RCC 7860 (cell line): ENCODE measurements at places on chromosomes 7 and 10.

DNA sequence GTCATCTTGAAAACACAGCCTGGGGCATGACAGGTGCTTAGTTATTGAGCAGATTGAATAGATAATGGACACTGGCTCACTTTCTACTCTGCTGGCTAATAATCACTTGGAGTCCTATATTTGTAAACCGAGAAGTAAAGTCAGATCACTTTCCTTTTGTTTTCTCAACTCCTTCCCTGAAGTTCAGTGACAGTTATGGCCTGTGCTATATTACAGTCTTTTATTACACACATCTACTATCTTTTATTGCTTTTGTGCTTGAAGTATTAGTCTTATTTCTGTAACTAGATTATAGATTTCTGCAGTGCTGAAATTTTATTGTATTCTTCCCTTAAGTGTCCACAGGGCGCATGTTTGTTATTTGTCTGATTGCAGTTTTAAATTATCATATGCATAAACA is 136.4 kb upstream of the TAC1 start:
- DNase-seq = no peak

GRCh38 chr10:76245951-76246495 is 814.6 kb downstream of the LRMDA start:
- no peak for DNase-seq

DNA sequence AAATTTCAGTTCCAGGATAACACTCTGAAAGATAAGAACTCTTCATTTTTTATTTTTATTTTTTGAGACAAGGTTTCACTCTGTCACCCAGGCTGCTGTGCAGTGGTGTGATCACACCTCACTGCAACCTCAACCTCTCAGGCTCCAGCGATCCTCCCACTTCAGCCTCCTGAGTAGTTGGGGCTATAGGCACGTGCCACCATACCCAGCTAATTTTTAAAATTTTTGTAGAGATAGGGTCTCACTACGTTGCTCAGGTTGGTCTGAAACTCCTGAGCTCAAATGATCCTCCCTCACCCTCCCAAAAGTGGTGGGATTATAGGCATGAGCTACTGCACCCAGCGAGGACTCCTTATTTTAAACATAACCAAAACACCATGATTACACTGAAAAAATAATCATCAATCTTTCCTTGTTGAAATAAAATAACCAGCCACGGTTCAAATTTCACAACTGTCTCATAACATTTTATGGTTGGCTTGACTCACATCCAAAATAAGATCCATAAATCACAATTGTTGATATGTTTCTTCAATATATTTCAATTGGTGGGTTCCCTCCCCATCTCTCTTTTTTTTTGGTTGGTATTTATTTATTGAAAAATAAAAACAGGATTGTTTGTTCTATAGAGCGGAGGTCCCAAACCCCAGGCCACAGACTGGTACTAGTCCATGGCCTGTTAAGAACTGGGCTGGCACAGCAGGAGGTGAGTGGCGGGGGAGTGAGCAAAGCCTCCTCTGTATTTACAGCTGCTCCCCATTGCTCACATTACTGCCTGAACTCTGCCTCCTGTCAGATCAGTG is 60.1 kb upstream of the FAM171A1 start:
- no peak for DNase-seq

DNA sequence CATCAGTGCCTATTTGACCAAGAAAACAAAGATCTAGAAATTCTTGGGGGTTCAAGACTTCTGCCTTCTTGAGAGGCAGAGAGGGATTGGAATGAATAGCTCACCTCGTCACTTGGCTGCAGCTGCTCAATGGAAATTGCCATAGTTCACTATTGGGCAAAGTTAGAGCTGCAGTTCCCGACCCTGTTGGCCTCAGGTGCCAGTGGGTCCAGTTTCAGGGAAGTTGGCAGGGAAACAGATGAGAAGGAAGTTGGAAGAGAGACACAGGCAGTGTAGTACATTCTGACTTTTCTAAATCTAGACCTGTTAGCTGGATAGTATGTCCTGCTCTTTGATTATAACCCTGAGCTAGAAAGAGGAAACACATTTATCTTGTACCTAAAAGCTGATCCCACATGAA is 19.1 kb downstream of the A1CF start:
- no peak for DNase-seq

GRCh38 chr7:132482866-132483265 is 93.4 kb downstream of the PLXNA4 start:
- DNase-seq = no peak

DNA sequence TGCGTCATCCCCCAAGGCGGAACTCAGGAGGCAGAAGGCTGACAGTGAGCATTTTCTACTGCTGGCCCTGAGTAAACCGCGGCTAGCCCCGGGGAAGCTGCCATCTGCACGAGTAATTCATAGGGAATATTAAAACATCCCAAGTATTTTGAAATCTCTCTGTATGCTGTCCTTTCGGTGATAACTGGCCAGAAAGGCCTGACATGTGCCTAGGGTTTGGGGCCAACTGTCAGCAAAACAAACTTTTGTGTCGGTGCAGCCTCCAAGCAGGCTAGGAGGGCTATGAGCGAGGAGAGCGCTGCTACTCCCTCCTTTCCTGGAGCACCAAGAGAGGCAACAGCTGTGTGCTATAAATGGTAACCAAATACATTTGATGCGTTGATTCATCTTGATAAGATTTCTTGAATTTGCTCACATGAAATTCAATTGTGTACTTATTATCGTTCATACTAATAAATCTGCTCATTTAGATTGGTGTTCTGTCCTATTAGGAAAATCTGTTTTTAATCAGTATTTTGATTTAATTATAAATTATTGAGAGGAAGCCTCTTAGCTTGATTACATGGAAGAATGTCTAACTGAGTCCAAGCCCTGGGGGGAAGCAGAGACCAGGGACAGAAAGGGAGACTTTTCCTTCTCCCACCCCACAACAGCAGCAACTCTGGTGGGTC is 124.4 kb upstream of the NPS start:
- DNase-seq = no peak

GRCh38 chr7:50312250-50313162 is 8.0 kb downstream of the IKZF1 start:
- DNase-seq = no peak
